ENCODE measurements at places on chromosomes 5 and 9. TPM values are rescaled to one million over a fixed set of nuclear protein-coding genes. Genes with fewer than 3 reads are reported as not detected.

TXNDC8 gene
- total RNA-seq, result not detected

CCL27 gene
- 3.7 TPM for total RNA-seq

DNA sequence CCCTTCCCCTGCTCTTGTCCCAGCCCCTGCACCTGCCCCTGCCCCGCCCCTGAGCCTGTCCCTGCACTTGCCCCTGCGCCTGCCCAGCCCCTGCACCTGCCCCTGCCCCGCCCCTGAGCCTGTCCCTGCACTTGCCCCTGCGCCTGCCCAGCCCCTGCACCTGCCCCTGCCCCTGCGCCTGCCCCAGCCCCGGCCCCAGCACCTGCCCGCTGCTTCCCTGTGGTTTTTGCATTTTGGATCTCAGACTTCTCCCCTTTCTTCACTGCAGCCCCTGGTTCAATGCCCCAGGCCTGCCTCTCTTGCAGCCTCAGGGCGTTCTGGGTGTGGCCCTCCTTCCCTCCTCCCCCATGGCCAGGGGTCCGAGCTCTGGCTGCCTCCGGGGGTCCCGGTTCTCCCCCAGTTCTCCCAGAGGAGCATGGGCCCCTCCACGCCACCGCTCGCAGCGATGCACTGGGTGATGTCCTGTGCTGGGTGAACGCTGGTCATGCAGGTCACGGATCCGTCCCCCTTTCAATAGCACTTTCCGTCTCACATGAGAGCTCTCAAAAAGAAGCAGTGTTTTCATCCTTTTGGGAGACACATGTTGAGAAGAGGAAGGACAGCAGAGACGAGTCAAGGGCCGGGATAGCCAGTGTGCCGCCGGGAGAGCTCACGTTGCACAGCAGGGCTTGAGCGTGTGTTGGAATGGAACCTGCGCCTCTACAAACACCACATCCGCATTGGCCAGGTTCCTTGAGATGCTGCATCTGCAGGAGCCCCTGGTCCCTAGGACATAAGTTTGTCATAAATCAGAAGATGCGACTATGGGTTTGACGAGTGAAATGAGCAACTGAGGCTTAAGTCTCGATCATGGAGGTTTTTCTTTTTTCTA, 44.0 kb upstream of the IRX4 start:
- H3K27me3 ChIP-seq, result peaks cover under 1% of the 10 kb centered on the region
- H3K4me3 ChIP-seq, result no peak overlapping the region
- no peak overlapping the region for H3K27ac ChIP-seq
- no peaks in the 10 kb centered on the region for H3K36me3 ChIP-seq
- no peak for DNase-seq

- no peaks in the 10 kb centered on the region for H3K27me3 ChIP-seq
- H3K4me3 ChIP-seq, result no peak overlapping the region
- no peaks in the 10 kb centered on the region for H3K36me3 ChIP-seq
- H3K27ac ChIP-seq, result no peak overlapping the region
- DNase-seq, result no peak
Observed at GRCh38 chr9:92393686-92394085, 10.7 kb downstream of the OGN start.

DNA sequence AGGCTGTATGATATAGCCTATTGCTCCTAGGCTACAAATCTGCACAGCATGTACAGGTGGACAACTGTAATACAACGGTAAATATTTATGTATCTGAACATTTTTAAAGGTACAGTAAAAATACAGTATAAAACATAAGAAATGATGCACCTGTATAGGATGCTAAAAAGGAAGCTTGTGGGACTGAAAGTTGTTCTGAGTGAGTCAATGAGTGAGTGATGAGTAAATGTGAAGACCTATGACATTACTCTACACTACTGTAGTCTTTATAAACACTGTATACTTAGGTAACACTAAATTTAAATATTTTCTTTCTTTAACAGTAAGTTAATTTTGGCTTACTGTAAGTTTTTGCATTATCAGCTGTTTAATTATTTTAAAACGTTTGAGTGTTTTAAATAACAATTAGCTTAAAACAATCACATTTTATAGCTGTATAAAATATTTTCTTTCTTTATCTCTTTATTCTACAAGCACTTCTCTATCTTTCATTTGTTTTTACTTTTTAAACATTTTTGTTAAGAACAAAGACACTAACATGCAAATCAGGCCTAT, 28.1 kb downstream of the CDH18 start:
- H3K36me3 ChIP-seq, result no peaks in the 10 kb centered on the region
- H3K4me3 ChIP-seq, result no peak overlapping the region
- H3K4me1 ChIP-seq, result no peaks in the 10 kb centered on the region
- H3K27ac ChIP-seq, result no peak overlapping the region
- H3K27me3 ChIP-seq, result no peaks in the 10 kb centered on the region

- H3K4me1 ChIP-seq, result peaks cover 16% of the 10 kb centered on the region
- H3K4me3 ChIP-seq, result no peak overlapping the region
- DNase-seq, result no peak
- no peaks in the 10 kb centered on the region for H3K27me3 ChIP-seq
- H3K36me3 ChIP-seq, result peaks cover 10% of the 10 kb centered on the region
Observed at GRCh38 chr9:85716031-85716877, 25.5 kb downstream of the AGTPBP1 start.

Measured in activated T-cell treated with anti-CD3 and anti-CD28 coated beads, Interleukin-2, amount 50 U/mL, for 72 hours (primary cell).